ENCODE measurements at places on chromosomes 7 and 10.

DNA sequence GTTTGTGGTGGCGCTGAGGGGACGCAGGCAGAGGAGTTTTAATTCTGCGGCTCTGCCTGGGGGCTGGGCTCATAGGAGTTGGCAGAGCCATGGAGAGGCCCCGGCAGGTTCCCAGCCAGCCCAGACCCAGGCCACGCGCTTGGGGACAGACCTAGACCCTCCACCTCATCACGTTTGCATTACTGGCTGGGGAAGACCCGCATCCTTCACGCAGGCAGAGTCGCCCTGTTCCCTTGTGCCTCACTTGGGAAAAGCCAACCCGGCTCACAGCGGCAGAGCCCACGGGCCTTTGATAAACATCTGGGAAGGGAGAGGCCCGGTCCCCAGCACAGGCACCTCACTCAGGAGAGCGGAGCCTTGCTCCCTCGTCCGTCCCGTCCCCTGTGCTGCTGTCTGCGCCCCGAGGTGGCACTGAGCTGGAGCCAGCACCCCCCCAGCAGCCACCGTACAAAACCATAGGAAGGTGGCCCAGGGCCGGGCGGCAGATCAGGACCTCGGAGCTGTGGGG, 112.8 kb downstream of the CYTH3 start:
- no peak for DNase-seq

- DNase-seq: no peak
Observed at GRCh38 chr10:13490503-13490902, 38.3 kb downstream of the BEND7 start.

DNA sequence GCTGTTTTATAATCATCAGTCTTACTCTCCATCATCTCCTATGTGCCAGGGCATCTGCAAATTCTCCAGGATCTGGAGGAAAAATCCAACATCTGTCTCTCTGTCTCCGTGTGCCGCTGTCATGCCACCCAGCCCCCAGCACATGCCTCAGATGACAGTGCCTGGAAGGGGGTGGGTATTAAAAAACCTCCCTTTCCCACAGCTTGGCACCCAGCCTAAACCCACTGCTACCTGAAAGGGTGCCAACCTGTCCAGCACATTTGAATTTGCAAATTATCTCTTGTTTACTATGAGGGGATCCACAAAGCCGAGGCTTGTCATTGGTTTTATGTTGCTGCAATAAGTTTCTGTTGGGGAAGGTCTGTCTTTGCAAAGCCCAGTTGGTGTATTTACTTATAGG, 73.1 kb downstream of the EMX2 start:
- no peak for DNase-seq

DNA sequence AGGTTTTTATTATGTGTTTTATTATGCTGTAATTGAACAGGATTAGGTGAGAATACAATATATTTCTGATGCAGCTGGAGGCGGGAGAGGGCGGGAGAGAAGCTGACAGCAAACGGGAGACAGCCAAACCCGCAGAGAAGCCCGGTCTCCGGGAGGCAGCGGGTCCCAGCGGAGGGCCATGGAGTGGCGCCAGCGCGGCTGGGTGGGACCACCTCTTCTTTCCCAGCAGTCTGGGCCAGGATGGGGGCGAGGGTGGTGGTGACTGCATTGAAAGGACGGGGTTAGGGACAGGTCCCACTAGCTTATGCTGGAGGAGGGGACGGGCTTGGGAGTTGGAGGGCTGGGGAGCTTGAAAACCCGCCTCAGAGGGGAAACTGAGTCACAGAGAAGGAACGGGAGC, 14.5 kb upstream of the KAZALD1 start:
- no peak for DNase-seq

DNA sequence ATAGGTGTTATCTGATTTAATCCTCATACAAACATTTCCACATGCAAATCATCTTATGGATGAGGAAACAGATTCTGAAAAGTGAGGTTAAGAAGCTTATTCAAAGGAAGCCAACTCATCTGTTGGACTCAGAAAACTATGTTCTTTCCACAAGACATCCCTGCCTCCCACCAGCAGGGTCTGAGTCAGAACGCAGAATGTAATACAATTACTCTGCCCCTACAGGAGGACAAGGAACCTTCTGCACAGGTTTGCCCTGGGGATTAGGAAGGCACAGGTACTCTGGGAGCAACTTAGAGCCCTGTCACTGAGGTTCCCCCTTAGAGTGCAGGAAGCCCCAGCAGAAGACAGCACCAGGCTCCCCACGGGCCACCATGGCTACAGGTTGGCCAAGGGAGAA, 255.7 kb downstream of the TNS3 start:
- DNase-seq: peak; percentile 44

DNA sequence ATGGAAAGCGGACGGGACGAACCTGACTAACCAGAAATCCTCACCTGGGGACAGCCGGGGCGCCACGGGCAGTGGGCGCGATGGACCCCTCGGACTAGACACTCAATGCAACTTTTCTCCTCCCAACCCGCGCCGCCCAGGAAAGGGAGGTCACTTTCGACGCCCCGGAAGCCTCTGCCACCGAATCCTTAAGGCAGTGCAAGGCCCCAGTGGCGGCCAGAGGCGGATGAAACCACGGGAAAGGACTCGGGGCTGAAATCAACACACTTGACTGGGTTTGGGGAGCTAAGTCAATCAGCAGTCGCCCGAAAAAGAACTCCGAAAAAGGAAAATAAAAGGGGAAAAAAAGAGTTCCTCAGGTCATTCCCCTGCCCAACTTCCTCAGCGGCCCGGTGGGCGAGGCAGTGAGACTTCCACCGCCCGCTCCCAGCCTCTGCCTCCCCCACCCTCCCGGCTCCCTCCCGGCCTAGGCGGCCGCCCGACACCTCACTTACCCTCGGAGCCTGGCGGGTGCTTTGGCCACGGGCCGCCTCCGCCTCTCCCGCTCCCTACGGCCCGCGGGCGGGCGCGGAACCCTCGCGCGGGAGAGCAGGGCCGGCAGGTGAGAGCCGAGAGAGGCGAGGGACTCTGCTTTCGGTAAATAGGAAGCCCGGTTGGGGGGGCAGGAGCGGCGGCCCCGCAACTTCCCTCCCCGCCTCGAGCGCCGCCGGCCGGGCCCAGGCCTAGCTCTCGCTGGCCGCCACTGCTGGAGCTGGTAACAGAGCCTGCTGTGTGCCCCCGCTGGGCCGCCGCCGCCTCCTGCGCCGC, 518 bp downstream of the WAPL start:
- DNase-seq: peak; percentile 68

DNA sequence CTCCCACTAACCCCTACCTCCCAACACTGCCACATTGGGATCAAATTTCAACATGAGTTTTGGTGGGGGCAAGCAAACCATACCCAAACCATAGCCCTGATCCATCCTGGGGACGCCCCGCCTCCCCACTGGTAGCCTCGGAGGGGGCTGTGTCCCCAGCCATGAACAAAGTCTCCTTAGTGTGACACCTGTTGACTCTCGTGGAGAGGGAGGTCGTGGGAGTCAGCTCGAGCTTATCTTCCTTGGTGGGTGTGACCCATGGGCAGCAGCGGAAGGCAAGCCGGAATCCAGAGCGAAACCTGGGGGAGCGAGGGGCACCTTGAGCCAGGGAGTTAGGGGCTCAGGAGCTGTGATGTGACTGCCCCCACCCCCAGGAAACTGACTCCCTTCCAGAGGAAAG, 11.9 kb downstream of the TACR2 start:
- DNase-seq: no peak

GRCh38 chr7:34396437-34397064, 261.5 kb upstream of the NPSR1 start:
- no peak for DNase-seq

GRCh38 chr7:69342154-69342884, 256.0 kb upstream of the AUTS2 start:
- no peak for DNase-seq

GRCh38 chr10:87643920-87644319, 15.8 kb upstream of the PAPSS2 start:
- DNase-seq: no peak

DNA sequence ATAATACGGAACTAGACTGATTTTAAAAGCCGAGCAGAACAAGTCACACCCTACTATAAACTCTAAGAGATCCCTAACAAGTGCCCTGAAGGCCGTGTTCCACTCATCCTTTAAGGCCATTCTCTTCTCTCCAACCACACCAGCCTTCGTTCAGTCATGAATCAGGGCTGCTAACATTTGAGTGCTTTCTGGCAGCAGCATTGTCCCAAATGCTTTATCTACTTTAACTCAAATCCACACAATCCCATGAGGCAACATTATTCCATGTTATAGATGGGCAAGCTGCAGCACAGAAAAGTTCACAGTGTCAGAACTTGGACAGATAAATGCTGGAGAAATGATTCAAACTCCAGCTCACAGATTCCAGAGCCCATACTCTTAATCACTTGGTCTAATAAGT, 73.5 kb downstream of the MALSU1 start:
- no peak for DNase-seq

DNA sequence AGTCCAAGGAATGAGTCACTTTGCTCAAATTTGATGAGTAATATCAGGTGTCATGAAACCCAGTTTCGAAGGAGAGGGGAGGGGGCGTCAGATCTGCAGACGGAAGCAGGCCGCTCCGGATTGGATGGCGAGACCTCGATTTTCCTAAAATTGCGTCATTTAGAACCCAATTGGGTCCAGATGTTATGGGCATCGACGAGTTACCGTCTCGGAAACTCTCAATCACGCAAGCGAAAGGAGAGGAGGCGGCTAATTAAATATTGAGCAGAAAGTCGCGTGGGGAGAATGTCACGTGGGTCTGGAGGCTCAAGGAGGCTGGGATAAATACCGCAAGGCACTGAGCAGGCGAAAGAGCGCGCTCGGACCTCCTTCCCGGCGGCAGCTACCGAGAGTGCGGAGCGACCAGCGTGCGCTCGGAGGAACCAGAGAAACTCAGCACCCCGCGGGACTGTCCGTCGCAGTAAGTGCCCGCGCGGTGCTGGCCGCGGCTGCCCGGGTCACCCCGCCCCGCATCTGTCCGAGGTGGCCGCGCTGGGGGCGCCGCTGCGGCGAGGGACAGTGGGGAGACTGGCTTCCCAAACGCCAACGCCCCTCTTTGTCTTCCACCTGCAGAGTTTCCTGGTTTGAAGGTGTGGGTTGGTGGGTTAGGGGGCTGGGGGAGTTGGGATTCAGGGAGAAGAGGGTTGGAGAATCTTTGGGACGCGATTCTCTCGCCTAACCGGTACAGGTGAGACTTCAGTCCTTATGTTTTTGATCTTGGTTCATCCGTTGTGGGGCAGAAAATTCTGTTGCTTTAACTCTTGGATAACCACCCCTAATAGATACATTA, at the start of gene TAC1:
TSS of gene TAC1 (plus strand) at position 351 of the 829 bp plus-strand sequence. CDS start 527 bp downstream, outside the sequence.
- DNase-seq: no peak

DNA sequence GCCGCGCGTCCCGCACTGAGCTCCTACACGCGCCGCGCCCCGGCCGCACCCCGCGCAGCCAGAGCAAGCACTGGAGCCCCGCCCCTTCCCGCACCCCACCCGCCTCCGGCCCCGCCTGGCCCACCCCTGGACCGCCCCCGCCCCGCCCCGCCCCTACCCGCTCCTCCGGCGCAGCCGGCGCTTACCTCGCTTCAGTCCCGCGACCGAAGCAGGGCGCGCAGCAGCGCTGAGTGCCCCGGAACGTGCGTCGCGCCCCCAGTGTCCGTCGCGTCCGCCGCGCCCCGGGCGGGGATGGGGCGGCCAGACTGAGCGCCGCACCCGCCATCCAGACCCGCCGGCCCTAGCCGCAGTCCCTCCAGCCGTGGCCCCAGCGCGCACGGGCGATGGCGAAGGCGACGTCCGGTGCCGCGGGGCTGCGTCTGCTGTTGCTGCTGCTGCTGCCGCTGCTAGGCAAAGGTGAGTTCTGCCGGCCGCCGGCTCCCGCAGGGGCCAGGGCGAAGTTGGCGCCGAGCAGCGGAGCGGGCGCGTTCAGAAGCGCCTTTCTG, at the start of gene RET:
TSS of gene RET (plus strand) at position 194 of the 545 bp plus-strand sequence. CDS start at position 384, 190 bp downstream.
- DNase-seq: no peak

DNA sequence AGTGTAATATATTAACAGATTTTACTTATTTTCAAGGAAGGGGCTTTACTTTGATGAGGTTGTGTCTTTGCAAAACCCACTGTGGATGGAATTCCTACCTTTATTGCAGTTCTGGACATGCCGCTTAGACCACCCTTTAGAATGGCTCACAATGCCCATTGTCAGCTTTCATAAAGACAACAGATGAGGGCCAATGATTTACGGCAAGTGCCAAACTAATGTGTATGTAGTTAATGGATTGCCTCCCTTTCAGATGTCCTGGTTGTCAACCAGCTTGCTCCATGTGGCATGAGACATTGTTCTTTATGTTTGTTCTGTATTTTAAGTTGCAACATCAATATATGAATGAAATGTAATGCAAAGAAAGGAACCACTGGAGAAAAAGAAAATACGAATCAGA, 35.0 kb upstream of the ELMO1 start:
- no peak for DNase-seq

GRCh38 chr10:96168546-96168945, 38.4 kb downstream of the ZNF518A start:
- DNase-seq: no peak

DNA sequence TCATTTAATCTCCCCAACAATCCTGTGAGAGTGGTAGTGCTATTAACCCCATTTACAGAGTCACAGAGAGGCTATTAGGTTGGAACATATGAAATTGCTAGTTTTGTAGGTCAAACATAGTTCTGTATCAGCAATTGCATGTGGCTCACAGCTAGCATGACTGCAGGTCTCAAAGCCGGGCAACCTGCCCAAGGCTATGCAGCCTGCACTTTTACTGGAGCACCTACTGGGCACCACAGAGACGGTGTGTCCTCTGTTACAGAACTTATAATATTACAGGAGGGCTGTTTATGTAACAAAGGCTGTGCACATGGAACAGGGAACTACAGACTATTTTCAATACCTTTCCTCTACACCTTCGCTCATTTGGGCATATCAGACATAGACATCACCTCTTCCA, 355.8 kb downstream of the RPS24 start:
- DNase-seq: no peak

GRCh38 chr7:99840136-99840869, 12.5 kb downstream of the CYP3A43 start:
- no peak for DNase-seq

DNA sequence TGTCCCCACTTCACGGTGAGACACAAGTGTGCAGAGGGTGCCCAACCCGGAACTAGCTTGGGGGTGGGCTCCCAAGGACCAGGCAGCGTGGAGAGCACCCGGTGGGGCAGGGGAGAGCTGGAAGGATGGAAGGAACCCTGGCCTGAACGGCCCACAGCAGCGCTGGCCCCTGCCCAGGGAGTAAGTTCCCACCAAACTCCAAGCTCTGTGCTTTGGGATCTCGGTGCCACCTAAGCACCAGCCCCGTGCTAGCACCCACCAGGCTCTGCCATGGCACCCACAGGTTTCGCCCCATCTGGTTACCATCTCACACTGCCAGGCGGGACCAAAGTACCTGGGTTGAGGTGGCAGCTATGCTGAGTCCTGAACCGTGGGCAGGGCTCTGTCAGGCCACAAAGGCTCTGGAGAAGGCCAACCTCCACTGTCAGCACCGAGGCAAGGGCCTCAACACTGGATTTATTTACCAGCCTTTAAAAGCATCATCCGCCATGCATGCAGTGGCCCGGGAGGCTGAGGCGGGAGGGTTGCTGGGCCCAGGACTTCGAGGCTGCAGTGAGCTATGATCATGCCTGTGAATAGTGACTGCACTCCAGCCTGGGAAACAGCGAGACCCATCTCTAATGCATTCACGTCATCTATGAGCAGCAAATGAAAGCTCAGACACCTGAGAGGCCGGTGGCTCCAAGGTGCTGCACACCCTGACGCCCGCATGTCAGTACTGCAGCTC, 16.0 kb downstream of the GPER1 start:
- no peak for DNase-seq

- DNase-seq: no peak
Observed at GRCh38 chr10:123011987-123012386, 3.2 kb downstream of the ACADSB start.

- DNase-seq: no peak
Observed at GRCh38 chr7:27271384-27271783, 28.8 kb downstream of the EVX1 start.

Data from H54 (cell line).